ENCODE measurements at places on chromosomes 4 and X. TPM values are rescaled to one million over a fixed set of nuclear protein-coding genes. Genes with fewer than 3 reads are reported as not detected.

C1QTNF7 gene
- total RNA-seq = not detected

ADRA2C gene
- total RNA-seq = not detected

CYLC1 gene
- not detected for total RNA-seq

ARMCX2 gene
- total RNA-seq = 20.7 TPM

MAGEC3 gene
- not detected for total RNA-seq

MMRN1 gene
- total RNA-seq = 82.0 TPM

PNMA6F gene
- total RNA-seq = not detected

CHRDL1 gene
- total RNA-seq = not detected

RTL3 gene
- 0.20 TPM for total RNA-seq

CXCR3 gene
- total RNA-seq = not detected

EREG gene
- total RNA-seq = under 0.01 TPM

KLF8 gene
- total RNA-seq = 1.4 TPM

RELL1 gene
- total RNA-seq = 143 TPM

PNMA5 gene
- not detected for total RNA-seq

APELA gene
- total RNA-seq = not detected

TLR2 gene
- total RNA-seq = 13.8 TPM

SORBS2 gene
- 188 TPM for total RNA-seq

MCUB gene
- total RNA-seq = 55.0 TPM

CCSER1 gene
- total RNA-seq = not detected

VCX3A gene
- total RNA-seq = not detected

OPRPN gene
- total RNA-seq = not detected

DUSP21 gene
- total RNA-seq = not detected

TRAM1L1 gene
- total RNA-seq = 0.89 TPM

RBM3 gene
- total RNA-seq = 328 TPM

SOX3 gene
- total RNA-seq = not detected

MAGEA4 gene
- not detected for total RNA-seq

ADH1B gene
- total RNA-seq = not detected

C4orf46 gene
- 20.5 TPM for total RNA-seq

FGA gene
- not detected for total RNA-seq

RRH gene
- not detected for total RNA-seq

BANK1 gene
- total RNA-seq = 0.47 TPM

HELT gene
- total RNA-seq = not detected

SPARCL1 gene
- total RNA-seq = 60.4 TPM

HPGDS gene
- total RNA-seq = not detected

TRIM2 gene
- 14.1 TPM for total RNA-seq

GNL3L gene
- 34.7 TPM for total RNA-seq

LRP2BP gene
- total RNA-seq = 0.15 TPM

AWAT2 gene
- not detected for total RNA-seq

NPY1R gene
- total RNA-seq = not detected

CSAG1 gene
- not detected for total RNA-seq

Data from mammary microvascular endothelial cell (primary cell).